ENCODE measurements at places on chromosomes 11 and 22. TPM values are rescaled to one million over a fixed set of nuclear protein-coding genes. Genes with fewer than 3 reads are reported as not detected.

CSNK2A3 gene
- 1.0 TPM for total RNA-seq

NCF4 gene
- not detected for total RNA-seq

OR9I1 gene
- not detected for total RNA-seq

TENM4 gene
- total RNA-seq: 74.1 TPM

PRSS23 gene
- total RNA-seq: 545 TPM

CBLIF gene
- total RNA-seq: not detected

CRYBB2 gene
- total RNA-seq: not detected

OR2AG2 gene
- total RNA-seq: 0.08 TPM

TNNT3 gene
- 4.4 TPM for total RNA-seq

SULT4A1 gene
- total RNA-seq: 0.26 TPM

H19 gene
- 1,569 TPM for total RNA-seq

NARS2 gene
- 11.6 TPM for total RNA-seq

APOA1 gene
- not detected for total RNA-seq

GAL3ST3 gene
- 0.71 TPM for total RNA-seq

C11orf87 gene
- 9.0 TPM for total RNA-seq

KCNA4 gene
- total RNA-seq: not detected

TRIM29 gene
- total RNA-seq: not detected

TBX1 gene
- total RNA-seq: 22.5 TPM

NRGN gene
- total RNA-seq: 1.0 TPM

KCNJ5 gene
- total RNA-seq: not detected

SYT13 gene
- 0.13 TPM for total RNA-seq

KRTAP5-1 gene
- total RNA-seq: not detected

MS4A6E gene
- not detected for total RNA-seq

KDM4D gene
- total RNA-seq: 0.81 TPM

RRP7A gene
- 38.6 TPM for total RNA-seq

ALDH3B1 gene
- 4.7 TPM for total RNA-seq

ELFN2 gene
- total RNA-seq: 0.97 TPM

TOLLIP gene
- 71.6 TPM for total RNA-seq

FXYD2 gene
- total RNA-seq: not detected

SERPINH1 gene
- 511 TPM for total RNA-seq

NAV2 gene
- total RNA-seq: 31.4 TPM

FGF3 gene
- 2.5 TPM for total RNA-seq

MRGPRX3 gene
- not detected for total RNA-seq

EXPH5 gene
- 0.59 TPM for total RNA-seq

HBE1 gene
- total RNA-seq: not detected

KDM4E gene
- not detected for total RNA-seq

GNG3 gene
- not detected for total RNA-seq

NR1H3 gene
- 14.4 TPM for total RNA-seq

YPEL4 gene
- total RNA-seq: 0.24 TPM

OR2AG1 gene
- not detected for total RNA-seq

B3GAT1 gene
- total RNA-seq: 2.4 TPM

MMP1 gene
- total RNA-seq: not detected

RAB38 gene
- total RNA-seq: not detected

FOLR2 gene
- not detected for total RNA-seq

C22orf31 gene
- total RNA-seq: not detected

DNAJB7 gene
- total RNA-seq: not detected

CALCA gene
- total RNA-seq: not detected

OR2D2 gene
- total RNA-seq: not detected

BTBD18 gene
- total RNA-seq: not detected

BLID gene
- total RNA-seq: 1.0 TPM

OR6T1 gene
- total RNA-seq: not detected

PGM2L1 gene
- total RNA-seq: 19.8 TPM

All from osteocyte (in vitro differentiated cells).